BJ (cell line): ENCODE measurements at places on chromosomes 6 and 20.

GRCh38 chr6:21886542-21887151 lies 293.1 kb downstream of the SOX4 start:
- DNase-seq, result peak; percentile 4

GRCh38 chr20:23640018-23640601 lies 2.4 kb upstream of the CST3 start:
- no peak for DNase-seq

- DNase-seq, result no peak
Observed at GRCh38 chr20:10802236-10802635, 128.4 kb upstream of the JAG1 start.

DNA sequence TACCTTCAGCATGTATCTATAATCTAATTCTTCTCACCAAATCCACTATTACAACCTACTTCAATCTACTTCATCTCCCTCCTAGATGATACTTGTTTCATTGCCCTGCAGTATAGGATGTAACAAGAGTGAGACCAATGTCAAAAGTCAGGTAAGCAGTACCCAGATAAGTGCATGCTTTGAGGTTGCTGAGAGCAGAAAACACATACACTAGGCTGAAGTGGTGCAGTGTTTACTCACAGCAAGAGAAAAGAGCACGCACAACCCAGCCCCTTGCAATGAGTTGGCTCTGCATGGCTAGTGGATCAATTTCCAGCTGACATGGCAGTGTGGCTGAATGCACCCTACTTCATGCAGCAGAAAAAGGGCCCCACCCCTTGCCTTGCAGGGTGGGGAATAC lies 199.9 kb downstream of the EPHA7 start:
- no peak for DNase-seq

DNA sequence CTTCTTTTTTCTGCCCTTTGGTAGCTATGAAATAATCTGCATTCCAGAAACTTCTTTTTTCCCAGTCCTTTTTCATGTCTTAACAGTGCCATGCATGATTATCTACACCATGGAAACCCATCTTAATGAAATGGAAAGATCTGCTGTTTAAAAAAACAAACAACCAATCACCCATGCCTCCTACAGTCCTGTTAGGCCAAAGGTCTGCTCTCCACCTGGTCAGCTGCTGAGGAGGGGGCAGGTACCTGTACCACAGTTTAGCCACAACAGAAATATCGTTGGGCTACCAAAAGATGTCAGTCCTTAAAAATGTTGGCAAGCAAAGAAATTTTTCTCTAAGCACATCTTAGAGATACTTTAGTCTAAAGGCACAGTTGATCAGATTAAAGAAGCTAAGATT lies 112.6 kb downstream of the SLC16A10 start:
- DNase-seq, result no peak

DNA sequence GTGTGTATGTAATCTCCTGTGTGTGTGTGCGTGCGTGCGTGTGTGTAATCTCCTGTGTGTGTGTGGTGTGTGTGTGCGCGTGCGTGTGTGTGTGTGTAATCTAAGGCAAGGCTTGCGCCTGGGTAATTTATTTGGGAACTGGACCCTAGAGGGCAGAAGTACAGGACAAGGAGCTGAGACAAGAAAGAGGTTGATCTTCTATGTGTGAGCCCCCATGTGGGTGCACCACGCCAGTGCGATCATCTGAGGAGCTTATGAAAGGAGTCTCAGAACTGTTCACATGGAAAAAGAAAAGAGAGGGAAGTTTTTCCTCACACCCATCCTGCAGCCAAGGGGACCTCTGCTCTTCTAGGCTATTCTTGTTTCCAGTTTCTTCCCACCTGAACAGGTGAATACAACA lies 220.1 kb upstream of the GGTLC1 start:
- DNase-seq, result no peak

DNA sequence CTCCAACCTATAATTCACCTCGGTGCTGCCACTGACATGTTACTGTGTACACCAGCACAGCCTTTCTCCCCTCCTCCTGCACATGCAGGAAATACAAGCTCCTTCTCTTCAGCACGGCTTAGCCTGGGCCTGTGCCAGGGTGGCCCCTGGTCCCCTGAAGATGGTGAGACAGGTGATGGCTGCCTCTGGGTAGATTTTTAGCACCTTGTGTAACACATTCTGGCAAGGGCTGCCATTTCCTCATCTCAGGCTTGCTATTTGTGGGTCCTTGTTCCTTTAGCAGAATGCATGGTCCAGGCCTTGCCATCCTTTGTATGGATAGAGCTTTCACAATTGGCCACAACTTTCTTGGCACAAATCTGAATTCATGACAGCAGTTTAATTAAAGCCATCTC lies 151.3 kb downstream of the CDC5L start:
- DNase-seq, result no peak

GRCh38 chr20:370977-371754 lies 9.4 kb upstream of the TRIB3 start:
- no peak for DNase-seq

GRCh38 chr6:17478223-17478907 lies 85.0 kb downstream of the CAP2 start:
- DNase-seq, result no peak

GRCh38 chr6:142819603-142820337 lies 125.2 kb downstream of the HIVEP2 start:
- DNase-seq, result no peak

GRCh38 chr20:5900908-5901307 lies 49.4 kb downstream of the TRMT6 start:
- no peak for DNase-seq
